ENCODE measurements at places on chromosomes 3 and 15. TPM values are rescaled to one million over a fixed set of nuclear protein-coding genes. Genes with fewer than 3 reads are reported as not detected.

Gene DUOX1
- total RNA-seq = 0.17 TPM

Gene ZNF662
- 1.5 TPM for total RNA-seq

Gene POLQ
- total RNA-seq = 20.8 TPM

Gene OSTN
- total RNA-seq = not detected

Gene SCN11A
- total RNA-seq = 0.05 TPM

Gene NR1I2
- total RNA-seq = 0.88 TPM

Gene SPTSSB
- total RNA-seq = not detected

Gene LSAMP
- not detected for total RNA-seq

Gene C15orf39
- 7.4 TPM for total RNA-seq

Gene TRIM69
- 42.5 TPM for total RNA-seq

Gene SCAANT1
- total RNA-seq = not detected
